ENCODE measurements at places on chromosomes 5 and 9. TPM values are rescaled to one million over a fixed set of nuclear protein-coding genes. Genes with fewer than 3 reads are reported as not detected.

DNA sequence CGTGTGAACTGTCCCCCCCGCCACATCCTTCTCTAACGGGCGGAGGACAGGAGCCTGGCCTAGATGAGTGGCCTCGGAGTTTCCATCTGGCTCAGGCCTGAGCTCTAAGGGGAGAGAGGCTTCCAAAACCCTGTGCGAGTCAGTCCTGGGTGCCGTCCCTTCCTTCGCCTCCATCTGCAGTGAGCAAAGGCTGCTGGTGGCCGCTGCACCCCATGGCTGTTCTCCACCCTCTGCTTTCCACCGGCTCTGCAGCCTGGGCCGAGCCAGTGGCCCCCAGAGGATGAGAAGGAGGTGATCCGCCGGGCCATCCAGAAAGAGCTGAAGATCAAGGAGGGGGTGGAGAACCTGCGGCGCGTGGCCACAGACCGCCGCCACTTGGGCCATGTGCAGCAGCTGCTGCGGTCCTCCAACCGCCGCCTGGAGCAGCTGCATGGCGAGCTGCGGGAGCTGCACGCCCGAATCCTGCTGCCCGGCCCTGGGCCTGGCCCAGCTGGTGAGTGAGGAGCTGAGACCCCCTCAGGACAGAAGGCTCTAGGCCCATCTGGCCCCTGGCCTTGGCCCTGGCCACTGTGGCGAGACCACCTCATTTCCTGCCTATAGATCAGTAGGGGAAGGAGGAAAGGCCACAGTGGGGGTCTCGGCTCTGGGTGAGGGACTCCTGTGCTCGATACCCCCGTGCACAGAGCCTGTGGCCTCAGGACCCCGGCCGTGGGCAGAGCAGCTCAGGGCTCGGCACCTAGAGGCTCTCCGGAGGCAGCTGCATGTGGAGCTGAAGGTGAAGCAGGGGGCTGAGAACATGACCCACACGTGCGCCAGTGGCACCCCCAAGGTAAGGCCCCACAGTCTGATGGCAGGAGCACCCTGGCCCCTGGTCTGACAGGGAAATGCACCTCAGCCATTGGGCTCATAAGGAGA lies 3.0 kb downstream of the PKN3 start:
- no peak for DNase-seq

DNA sequence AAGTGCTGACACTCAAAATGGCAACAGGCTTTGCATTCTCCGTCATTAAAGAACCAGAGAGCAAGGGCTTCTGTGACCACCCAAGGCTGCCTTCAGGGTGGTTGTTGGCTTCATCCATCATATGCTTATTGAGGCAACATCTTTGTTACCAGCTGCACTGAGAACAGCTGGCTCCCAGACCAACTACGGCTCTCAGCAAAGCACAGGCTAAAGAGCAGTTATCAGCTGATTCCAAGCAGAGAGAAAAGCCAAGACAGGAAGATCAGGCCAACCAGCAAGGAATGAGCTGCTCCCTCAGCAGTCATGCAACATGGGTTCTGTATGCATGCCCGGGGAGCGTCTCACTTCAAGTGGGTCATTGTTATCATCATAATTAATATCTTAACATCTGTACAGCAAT lies 358.9 kb downstream of the ACTL7B start:
- DNase-seq, result no peak

PRSS3 gene
- polyA plus RNA-seq, result 0.93 TPM

- no peak for DNase-seq
Observed at GRCh38 chr9:16668734-16669295, 201.7 kb downstream of the BNC2 start.

DNA sequence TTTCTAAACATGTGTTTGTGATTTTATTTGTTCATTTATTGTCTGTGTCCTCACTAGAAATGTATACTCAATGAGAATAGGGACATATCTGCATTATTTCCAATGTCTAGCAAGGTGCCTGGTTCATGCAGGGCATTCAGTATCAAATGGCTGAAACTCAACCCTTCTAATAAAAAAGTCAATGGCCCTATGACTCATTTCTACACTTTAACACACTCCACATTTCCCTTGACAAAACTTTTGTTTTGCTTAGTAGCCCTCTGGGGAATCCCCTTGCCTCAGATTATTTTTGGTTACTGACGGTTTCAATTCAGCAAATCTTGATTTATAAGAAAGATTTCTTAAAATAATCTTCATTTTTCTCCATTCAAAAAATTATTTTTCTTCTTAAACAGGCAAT lies 206.0 kb upstream of the DMRTA1 start:
- no peak for DNase-seq

DNA sequence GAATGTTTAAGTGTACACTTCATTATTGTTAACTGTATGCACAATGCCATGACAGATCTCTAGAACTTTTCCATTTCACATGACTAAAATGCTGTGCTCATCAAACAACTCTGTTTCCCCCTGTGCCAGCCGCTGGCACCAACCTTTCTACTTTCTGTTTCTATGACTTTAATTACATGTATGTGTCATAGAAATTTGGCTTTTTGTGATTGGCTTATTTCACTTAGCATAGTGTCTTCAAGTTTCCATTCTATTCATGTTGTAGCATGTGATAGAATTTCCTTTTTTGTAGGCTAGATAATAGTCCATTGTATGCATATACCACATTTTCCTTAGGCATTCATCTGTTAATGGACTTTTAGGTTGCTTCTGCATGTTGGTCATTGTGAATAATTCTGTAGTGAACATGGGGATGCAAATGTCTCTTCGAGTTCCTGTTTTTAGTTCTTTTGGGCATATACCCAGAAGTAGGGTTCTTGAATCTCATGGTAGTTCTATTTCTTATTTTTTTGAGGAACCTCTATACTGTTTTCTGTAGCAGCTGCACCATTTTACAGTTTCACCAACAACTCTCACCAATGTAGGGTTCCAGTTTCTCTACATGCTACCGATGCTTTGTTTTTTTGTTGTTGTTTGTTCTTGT lies 184.4 kb upstream of the DMRT1 start:
- no peak for DNase-seq

- no peak for DNase-seq
Observed at GRCh38 chr9:14316602-14317300, 2.8 kb upstream of the NFIB start.

DNA sequence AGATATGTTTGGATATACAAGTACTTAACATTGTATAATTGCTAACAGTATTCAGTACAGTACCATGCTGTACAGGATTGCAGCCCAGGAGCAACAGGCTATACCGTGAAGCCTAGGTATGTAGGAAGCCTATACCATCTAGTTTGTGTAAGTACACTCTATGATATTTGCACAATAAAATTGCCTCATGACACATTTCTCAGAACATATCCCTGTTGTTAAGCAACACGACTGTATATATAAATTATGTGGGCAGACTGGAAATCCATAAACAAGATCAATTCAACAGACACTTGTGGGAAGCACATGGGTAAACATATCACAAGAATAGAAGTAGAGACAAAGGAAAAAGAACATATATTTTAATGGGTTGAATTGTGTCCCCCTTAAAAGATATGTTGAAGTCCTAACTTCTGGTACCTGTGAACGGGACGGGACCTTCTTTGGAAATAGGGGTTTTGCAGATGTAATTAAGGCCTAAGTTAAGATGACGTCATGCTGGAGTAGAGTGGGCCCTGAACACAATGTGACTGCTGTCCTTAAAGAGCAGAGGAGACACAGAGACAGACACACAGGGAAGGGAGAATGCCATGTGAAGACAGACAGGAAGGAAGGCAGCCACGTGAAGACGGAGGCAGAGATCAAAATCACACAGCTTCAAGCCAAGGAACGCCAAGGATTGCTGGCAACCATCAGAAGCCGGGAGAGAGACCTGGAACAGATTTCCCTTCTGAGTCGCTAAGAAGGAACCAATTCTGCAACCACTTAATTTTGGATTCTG lies 76.3 kb downstream of the SCAI start:
- no peak for DNase-seq

- no peak for DNase-seq
Observed at GRCh38 chr5:175246889-175247520, 197.0 kb downstream of the DRD1 start.
